ENCODE measurements at places on chromosomes 11 and 22.

DNA sequence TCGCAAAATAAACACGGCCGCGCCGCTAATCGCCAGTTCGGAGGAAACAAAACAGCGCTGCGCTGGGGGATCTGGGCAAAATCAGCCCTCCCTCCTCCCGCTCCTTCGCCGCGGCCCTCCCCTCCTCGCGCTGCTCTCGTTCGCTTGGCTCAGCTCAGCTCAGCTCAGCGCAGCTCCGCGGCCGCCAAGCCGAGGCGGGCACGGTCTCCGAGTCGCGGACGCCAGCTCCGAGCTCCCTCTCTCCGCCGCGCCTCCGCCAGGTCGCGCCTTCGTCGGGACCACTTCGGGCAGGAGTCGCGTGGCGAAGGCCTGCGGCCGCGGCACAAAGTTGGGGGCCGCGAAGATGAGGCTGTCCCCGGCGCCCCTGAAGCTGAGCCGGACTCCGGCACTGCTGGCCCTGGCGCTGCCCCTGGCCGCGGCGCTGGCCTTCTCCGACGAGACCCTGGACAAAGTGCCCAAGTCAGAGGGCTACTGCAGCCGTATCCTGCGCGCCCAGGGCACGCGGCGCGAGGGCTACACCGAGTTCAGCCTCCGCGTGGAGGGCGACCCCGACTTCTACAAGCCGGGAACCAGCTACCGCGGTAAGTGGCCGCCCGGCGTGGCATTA lies at the start of gene SPON1:
Gene SPON1, plus strand, starts transcription at position 162 of the 607 bp plus-strand sequence. Its CDS starts 182 bp downstream, at position 344.
- no peak for DNase-seq
- H3K4me1 ChIP-seq: no peaks in the 10 kb centered on the region
- H3K36me3 ChIP-seq: no peaks in the 10 kb centered on the region
- peaks cover 43% of the 10 kb centered on the region for H3K27me3 ChIP-seq
- H3K4me3 ChIP-seq: no peak within 1 kb of the TSS
- H3K27ac ChIP-seq: no peak within 1 kb of the TSS

DNA sequence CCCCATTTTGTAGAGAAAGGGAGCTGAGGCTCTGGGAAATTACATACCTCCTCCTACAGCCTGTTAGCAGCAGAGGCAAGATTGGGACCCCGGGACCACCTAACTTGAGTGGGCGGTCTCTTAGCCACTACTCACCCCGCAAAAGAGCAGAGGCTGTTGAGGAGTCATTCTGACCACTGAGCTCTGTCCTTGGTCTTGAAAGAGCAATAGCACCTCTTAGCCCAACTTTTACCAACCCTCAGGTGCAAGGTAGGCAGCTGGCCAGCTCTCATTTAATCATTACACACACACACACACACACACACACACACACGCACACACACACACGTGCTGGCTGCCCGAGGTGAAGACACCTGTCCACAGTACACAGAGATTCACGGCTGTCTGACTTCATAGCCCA lies 115.8 kb upstream of the ASPHD2 start:
- H3K4me3 ChIP-seq: no peak overlapping the region
- H3K27me3 ChIP-seq: no peaks in the 10 kb centered on the region
- H3K27ac ChIP-seq: no peak overlapping the region
- no peaks in the 10 kb centered on the region for H3K36me3 ChIP-seq
- H3K4me1 ChIP-seq: no peaks in the 10 kb centered on the region

GRCh38 chr11:18527512-18527911 lies 770 bp upstream of the TSG101 start:
- no peak for DNase-seq
- peak overlapping the region; percentile 80 for H3K4me3 ChIP-seq
- H3K36me3 ChIP-seq: peaks cover 22% of the 10 kb centered on the region
- H3K27me3 ChIP-seq: no peaks in the 10 kb centered on the region

- H3K4me3 ChIP-seq: no peak overlapping the region
- no peaks in the 10 kb centered on the region for H3K27me3 ChIP-seq
- no peak overlapping the region for H3K27ac ChIP-seq
- H3K4me1 ChIP-seq: no peaks in the 10 kb centered on the region
These were observed 163.8 kb downstream of the CWF19L2 start for GRCh38 chr11:107293677-107294344.

DNA sequence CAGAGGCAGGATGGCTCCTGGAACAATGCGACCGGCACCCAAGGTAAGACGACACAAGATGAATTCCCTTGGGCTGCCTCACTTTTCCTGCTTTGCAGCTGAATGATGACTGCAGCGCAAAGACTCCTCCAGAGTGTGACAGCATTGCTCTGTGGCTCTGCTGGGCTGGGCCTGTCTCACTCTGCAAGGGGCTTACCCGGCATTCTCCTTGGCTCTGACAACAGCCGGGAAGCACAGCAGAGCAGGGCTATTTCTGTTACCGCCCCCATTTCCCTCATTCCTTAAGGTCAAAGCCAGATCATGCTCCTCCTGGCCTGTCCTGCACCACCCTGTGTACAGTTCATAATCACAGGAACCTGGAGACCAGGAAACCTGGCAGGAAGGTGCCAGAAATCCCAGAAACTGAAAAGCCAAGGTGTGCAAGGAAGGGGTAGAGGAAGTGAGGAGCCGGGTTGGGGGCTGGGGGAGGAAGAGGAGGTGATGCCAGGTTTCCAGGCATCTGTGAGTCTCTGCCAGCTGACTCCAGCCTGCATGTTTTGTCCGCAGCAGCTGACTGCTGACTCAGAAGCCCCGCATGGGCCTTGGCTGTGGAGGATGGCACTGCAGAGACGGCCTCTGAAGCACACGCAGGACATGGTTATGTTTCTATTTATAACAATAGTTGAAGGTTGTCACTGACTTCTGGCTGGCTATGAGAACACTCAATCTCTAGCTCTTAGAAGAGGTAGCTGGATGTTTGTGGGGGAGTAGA lies 113.6 kb downstream of the MICAL3 start:
- no peaks in the 10 kb centered on the region for H3K4me1 ChIP-seq
- H3K27me3 ChIP-seq: no peaks in the 10 kb centered on the region
- DNase-seq: no peak
- H3K36me3 ChIP-seq: peaks cover 17% of the 10 kb centered on the region

All from DND-41 (cell line).